ENCODE measurements at places on chromosomes 7 and 10.

DNA sequence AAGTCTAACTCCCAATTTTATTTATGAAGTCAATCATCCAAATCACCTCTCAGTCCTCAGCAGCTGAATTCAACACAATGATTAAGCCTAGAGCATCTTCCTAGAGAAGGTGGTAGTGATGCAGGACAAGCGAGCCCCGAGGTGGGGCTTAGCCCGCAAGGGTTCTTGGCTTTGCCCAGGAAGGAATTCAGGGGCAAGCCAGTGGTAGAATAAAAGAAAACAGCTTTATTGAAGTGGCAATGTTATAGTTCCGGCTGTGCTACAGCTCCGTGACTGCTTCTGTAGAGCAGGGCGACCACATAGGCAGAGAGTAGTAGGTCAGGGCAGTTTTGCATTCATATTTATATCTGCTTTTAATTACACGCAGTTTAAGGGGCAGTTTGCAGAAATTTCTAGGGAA, 18.1 kb downstream of the IL2RA start:
- DNase-seq = no peak

GRCh38 chr7:64602086-64602485, 39.2 kb upstream of the ZNF680 start:
- DNase-seq = peak; percentile 65

DNA sequence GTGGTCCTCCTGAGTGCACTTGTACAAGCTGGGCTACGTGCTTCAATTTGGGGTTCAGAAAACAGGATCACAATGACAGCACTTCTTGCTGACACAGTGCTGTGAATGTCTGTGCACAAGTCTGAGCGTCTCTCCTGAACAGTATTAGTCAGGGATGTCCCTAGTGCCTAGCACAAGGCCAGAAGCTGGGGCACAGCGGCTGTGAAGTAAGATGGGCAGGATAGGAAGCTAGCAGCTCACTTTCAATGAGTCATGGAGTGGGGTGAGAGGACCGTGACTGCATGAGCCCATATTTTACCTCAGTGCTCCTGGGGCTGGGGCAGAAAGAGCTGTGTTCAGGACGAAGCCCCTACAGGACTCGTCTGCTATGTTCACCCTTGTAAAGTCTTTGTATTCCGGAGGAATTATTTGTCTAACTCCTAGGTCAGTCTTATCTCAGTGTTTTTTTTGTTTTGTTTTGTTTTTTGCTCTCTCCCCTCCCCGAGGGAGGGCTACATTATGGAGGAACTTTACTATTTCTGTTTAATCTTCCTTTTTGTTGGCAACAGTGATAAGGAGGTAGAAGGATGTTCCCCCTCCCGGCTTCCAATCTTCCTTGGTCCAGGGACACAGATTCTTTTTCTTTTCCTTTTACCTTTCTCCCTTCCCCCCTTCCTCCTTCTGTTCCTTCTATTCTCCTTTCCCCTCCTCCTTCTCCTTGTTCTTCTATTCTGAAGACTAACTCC, 2.8 kb upstream of the LRMDA start:
- peak; percentile 35 for DNase-seq

GRCh38 chr10:47023237-47024045, 112.2 kb downstream of the PTPN20 start:
- DNase-seq = no peak

DNA sequence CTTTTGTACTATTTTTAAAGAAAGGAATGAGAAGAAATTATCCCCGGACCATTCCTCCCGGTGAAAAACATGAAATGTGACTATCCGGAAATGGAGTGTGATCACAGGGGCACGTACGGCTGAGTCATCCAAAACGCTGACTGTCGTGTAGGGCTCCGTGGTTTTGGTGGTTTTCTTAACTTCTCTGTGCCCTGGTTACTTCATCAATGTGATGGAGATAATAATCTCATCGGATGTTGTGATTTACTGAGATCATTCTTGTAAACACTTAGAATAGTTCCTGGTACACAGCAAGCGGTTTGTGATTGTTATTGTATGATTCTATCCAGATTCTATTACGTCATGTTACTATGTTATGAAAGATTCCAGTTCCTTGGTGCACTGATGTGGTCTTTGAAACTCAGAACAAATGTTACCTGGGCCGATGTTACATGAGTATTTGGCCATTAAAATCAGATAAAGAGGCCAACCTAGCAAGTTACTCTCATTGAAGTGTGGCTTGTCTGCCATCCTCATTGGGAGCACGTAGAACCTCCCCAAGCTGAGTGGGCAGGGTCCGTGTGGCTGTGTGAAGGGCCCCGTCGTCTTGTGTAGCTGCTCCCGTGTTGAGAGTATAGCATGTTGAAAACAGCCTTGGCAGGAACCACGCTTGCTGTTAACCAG, 99.5 kb downstream of the CAMK1D start:
- DNase-seq = peak; percentile 95

DNA sequence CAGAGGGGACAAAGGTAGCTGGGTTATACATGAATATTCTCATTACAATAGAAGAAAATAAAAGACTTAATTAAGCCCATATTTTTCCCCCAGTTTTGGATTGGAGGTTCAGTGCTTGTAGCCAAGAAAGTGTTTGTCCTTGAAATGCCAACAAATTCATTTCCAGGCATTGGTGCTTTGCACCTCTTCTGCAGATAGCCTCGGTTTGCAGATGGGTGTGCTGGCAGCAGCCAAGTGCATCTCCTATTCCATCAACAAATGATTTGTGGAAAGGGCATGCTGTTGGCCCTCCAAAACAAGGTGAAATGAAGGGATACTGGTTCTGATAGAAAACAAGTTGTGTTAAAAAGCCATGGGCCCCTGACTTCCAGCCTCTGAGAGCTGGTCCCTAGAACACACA, 187.3 kb downstream of the DPY19L1 start:
- DNase-seq = no peak

- no peak for DNase-seq
Observed at GRCh38 chr10:129959544-129960480, 4.3 kb downstream of the EBF3 start.

DNA sequence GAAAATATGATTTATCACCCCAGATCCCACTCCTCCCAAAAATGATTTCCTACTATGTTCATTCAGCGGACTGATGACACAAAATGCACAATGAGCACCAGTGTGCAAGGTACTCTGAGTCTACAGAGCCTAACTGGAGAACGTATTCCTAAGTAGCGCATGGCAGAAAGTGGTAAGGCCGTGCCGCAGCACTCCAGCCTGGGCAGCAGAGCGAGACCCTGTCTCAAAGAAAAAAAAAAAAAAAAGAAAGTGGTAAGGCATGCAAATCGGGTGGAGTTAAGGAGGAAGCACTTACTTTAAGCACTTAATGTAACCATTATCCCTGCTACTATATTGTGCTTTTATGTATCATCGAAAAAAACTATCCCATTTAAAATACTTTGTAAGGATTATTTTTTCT, 25.5 kb downstream of the CYP51A1 start:
- no peak for DNase-seq

DNA sequence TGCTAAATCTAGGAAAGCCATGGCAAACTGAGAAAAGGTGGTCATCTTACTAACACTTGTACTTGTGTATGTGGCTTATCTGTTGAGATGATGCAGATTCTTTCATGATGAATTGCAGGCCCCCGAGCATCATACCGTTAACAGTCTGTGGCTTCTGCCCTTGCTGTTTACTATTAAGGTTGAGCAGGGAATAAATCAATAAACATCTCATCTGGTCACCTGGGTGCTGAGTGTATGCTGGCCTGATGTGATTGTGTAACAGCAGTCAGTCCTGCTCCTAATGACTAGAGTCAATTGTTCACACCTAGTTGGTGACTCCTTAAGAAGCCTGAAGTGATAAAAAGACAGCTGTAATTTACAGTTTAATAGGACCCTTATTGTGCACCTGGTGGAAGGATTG, 8.3 kb upstream of the GNAT3 start:
- peak; percentile 34 for DNase-seq

GRCh38 chr10:89022734-89023133, 32.1 kb downstream of the FAS start:
- DNase-seq = no peak

GRCh38 chr10:3834947-3835346, 49.9 kb upstream of the KLF6 start:
- no peak for DNase-seq

DNA sequence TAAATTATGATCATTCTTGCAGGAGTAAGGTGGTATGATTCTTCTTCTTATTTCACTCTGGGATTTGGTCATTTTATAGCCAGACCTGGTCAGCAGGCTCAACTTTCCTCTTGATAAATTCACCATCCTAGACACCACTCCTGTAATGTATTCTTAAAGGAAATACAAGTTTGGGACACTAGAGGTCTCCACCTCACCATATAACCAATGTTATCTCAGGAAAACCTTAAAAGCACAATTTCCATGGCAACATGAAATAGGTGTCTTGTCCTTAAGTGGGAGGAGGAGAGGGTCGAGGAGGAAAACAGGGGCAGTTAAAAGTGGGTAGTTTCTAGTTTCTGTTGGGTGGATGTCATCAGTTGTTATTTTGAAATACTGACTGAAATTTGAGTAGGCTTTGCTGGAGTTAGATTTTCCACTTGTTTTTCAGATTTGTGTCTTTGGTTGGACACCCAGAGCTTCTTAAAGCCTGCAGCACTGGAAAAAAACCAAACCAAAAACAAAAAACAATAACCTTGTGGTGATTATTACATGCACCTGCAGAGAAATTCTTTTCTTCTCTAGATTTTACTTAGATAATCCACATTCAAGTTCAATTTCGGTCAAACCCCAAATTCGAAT, 163.1 kb downstream of the PRKCQ start:
- peak; percentile 60 for DNase-seq

DNA sequence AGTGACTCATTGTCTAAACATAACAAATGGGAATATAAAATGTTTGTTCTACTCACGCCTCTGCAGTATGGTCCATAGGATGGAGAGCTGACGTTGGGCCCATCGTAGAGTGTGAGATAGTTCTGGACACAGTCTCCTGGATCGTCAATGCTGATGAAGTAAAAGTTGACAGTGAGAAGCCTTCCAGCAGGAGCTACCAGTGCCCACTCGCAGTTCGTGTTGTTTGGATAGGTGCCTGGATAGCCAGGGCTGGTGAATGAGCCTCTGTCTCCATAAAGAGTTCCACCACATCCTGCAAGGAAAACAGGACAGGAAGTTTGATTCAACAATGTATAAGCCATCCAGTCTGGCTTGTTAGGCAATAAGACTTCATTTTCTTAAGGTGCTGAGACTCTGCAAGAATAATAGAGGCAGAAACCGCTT, 79.6 kb downstream of the OR13A1 start:
- no peak for DNase-seq

GRCh38 chr10:89373916-89374711, 3.7 kb upstream of the IFIT1B start:
- DNase-seq = peak; percentile 93

DNA sequence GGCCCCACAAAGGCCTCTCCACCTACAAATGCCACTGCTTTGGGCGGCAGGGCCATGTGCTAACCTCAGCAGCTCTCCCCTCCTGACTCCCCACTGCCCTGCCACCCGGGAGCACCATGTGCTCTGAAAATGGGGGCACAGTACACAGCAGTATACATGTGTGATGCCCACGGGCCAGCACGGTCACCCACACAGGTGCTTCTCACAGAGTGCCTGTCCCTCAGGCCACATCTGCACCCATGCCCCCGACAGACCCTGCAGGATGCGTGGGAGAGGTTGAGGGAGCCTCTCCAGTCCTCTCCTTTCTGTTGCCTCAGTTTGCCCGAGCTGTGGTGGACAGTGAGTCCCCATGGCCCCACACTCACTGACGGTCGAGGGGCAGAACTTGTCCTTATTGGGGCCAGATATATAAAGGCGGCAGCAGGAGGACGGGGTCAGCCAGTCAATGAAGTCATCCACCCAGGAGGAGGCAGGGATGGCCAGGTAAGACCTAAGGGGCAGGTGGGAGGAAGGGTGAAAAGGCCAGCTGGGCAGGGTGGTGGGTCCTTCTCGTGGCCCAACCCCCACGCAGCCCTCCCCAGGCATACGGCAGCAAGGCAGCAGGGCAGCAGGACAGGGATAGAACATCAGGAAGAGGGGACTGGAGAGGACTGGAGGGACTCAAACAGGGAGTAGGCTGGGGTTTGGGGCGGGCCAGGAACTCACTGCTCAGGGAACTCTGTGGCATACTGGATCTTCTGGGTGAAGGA, 19.6 kb downstream of the NPC1L1 start:
- no peak for DNase-seq

DNA sequence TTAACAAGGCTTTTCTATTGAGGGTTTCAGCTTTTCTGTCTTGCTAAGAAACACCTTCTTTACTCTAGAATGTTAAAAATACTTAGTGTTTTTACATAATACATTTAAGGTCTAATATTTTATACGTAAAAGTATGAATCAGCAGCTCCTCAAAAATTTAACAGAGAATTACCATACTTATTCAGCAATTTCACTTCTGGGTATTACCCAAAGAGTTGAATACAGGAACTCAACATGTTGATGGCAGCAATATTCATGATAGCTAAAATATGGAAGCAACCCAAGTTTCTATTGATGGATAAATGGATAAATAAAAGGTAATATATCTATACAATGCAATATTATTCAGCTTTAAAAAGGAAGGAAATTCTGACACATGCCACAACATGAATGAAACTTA, 9.7 kb upstream of the OR13A1 start:
- DNase-seq = no peak

- peak; percentile 45 for DNase-seq
Observed at GRCh38 chr7:73811760-73812168, 19.0 kb upstream of the CLDN4 start.

- no peak for DNase-seq
Observed at GRCh38 chr7:5500777-5501350, 77.2 kb upstream of the TNRC18 start.

- DNase-seq = no peak
Observed at GRCh38 chr10:11017000-11017569, 587 bp upstream of the CELF2 start.

- DNase-seq = no peak
Observed at GRCh38 chr7:139741789-139742344, 35.9 kb downstream of the HIPK2 start.

- no peak for DNase-seq
Observed at GRCh38 chr10:132537684-132538001, at the start of gene INPP5A. Gene INPP5A, plus strand, starts transcription at chr10:132537787. Its CDS starts 310 bp downstream, at chr10:132538097.

- DNase-seq = peak; percentile 24
Observed at GRCh38 chr10:117320050-117320665, 55.1 kb downstream of the PDZD8 start.

GRCh38 chr10:79483299-79483698, 29.0 kb upstream of the EIF5AL1 start:
- DNase-seq = peak; percentile 27

DNA sequence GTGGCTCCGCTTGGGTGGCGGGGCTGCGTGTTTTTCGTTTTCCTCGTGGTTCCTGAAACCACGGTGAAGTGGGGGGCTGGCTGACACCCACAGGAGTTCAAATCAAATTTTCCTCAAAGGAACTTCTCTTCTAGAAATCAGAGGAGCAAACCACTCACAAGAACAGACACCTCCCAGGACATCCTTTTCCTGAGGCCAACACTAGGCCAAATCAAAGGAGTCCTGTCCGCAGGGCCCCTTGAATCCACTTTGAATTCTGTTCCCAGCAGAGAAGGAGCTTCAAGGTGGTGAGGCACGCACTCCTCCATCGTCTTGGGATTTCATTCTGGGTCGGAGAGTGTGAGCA, 29.9 kb upstream of the ZNF273 start:
- no peak for DNase-seq

- DNase-seq = peak; percentile 15
Observed at GRCh38 chr7:85261336-85261735, 74.5 kb upstream of the SEMA3D start.
